ENCODE measurements at places on chromosomes 12 and 14.

- DNase-seq, result no peak
Observed at GRCh38 chr12:99600388-99600787, 47.2 kb upstream of the GARIN6 start.

- no peak for DNase-seq
Observed at GRCh38 chr12:100553936-100554335, 19.5 kb upstream of the GAS2L3 start.

DNA sequence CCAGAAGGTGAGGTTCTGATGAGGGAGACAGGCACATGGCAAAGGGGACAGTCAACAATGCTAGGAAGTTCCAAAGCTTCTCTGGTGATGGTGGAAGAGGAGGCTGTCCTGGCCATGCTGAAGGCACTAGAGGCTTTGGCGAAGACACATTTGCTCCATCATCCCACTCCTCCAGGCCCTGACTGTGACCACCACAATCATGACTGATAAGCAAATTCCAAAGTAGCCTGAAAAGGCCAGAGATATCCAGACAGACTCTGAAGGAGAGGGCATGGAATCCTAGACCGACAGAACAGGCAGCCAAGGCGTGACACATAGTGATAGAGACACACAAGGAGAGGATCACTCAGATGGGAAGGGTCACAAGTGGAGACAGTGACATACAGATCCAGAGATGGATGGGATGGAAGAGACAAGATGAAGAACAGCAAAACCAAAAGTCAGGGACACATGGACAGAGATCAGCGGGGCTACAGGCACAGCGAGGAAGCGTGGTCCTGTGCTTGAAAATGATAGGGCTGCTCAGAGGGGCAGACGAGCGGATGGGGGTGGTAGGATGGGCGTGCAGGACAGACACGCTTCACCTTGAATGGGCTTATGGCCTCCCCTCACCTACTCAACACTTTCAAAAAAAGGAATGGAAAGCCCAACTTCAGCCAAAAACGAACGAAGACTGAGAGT is 1.3 kb downstream of the ZFHX2 start:
- DNase-seq, result no peak

DNA sequence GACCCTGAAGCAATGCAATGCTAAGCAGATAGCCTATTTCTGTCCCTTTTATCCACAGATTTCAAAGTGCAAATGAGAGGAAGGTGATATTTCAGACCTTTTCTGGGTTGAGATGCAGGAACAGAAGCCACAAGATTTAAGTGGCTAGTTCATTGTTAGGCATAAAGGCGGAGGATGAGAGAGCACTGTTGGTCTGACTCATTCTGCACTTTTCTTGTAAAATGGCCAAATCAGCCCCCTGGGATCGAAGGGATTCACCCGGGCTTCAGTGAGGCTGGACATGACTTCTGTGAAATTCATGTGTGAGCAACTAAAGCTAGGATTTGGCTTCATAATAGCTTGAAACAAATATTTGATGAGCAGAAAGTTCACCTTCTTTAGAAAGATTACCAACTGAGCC is 101.9 kb upstream of the OVCH1 start:
- peak; percentile 88 for DNase-seq

- DNase-seq, result no peak
Observed at GRCh38 chr12:108112832-108113556, 16.1 kb upstream of the WSCD2 start.

- DNase-seq, result no peak
Observed at GRCh38 chr12:133227281-133227852, 8.3 kb downstream of the ANHX start.

GRCh38 chr14:35292770-35293561 is 784 bp downstream of the PSMA6 start:
- DNase-seq, result no peak

DNA sequence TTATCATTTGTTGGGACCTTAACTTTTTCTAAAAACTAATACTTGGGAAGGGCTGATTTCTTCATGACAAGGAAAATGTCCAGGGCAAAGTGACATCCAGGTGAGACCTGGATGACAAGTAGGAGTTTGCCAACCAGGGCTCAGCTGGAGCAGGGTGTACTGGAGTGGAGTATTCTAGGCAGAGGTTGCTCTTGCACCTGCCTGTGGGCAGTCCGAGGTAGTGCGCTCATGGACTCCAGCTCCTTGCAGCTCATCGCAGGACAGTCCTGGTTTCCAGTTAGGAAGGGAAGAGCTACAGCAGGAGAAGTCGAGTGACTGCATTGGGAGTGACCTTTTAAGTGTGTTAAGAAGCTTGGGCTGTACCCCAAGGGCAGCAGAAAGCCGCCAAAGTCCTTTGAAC is 175.9 kb downstream of the PELI2 start:
- no peak for DNase-seq

DNA sequence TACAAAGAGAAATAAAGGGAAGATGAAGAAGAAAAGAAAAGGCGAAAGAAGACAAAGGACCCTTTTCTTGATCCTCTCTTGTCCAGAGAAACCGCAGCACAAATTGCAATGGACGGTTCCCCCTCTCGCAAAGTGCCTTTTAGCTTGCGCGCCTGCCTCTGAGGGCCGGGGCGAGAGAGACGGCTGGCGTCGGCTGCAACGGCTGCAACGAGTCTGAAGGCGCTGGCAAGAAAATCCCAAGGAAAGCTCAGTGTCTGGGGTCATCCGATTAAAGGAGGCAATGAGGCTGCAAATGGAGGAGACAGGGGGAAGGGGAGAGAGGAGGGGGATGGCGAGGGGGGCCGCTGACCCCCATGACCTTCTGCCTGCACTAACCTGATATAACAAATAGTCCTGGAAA is 671.5 kb downstream of the MED13L start:
- no peak for DNase-seq

DNA sequence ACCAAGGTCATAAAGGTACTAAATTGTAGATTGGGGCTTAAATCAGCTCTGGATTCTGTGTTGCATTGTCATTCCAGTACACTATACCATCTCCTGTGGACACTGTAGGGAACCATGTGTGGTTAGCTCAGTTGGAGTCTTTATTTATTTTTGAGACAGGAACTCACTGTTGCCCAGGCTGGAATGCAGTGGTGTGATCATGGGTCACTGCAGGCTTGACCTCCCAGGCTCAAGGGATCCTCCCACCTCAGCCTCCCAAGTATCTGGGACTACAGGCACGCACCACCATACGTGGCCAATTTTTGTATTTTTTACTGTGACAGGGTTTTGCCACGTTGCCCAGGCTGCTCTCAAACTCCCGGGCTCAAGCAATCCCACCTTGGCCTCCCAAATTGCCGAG is 6.7 kb downstream of the PAPOLA start:
- no peak for DNase-seq

DNA sequence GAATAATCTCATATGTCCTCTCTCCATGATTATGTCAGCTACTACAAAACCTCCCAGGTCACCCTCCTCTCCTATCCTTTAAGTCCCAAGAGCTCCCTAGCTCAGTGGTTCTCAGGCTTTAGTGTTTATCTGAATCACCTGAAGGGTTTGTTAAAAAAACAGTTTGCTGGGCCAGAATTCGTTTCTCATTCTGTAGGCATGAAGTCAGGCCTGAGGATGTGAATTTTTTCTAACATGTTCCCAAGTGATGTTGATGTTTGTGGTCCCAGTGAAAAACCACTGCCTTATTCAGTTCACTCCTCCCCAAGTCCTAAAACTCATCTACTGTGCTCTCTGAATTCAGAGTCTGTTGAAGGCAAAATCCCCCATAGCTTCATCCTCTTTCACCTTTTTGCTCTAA is 241.4 kb downstream of the ETNK1 start:
- DNase-seq, result no peak

DNA sequence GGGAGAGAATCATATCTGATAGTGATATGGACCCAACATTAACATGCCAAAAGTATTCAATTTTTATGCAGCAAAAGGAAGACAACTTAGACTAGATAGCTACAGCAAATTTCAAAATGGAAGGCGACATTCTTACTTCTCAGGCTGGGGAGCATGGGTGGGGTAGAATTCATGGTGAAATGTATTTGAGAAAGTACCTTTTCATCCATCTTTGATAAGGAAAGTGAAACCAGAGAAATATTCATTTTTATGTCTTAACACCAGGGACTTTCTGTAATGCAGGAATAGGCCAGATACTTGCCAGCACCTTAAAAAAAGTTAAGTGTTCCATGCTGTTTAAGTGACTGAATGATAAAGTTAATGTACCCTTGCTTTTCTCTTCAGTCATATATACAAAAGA is 13.4 kb downstream of the BTG1 start:
- DNase-seq, result no peak

GRCh38 chr12:69834147-69834546 is 9.1 kb downstream of the MYRFL start:
- DNase-seq, result no peak

- no peak for DNase-seq
Observed at GRCh38 chr12:57469296-57470164, 9.9 kb downstream of the GLI1 start.

DNA sequence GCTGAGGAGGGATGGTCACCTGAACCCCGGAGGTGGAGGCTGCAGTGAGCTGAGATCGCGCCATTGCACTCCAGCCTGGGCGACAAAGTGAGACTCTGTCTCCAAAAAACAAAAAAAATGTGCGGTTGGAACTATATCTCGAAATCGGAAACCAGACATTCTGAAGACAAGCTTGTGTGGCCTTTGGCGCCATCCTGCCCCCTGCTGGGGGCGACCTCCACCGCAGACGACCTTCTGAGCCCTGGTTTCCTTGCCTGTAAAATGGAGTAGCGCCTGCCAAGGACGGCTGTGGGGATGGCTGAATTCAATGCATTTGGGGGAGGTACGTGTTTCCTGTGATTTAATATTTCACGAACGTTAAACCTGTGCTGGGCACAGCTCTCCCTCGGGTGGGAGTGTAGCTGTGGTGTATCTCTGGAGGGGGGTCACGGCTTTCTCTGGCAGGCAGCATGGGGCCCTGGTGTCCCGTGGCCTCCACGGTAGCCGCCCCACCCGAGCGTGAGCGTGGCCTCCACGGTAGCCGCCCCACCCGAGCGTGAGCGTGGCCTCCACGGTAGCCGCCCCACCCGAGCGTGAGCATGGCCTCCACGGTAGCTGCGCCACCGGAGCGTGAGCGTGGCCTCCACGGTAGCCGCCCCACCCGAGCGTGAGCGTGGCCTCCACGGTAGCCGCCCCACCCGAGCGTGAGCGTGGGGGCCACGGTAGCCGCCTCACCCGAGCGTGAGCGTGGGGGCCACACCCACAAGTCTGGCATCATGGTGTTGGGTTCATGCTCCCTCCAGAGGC is 55.3 kb downstream of the LRCOL1 start:
- DNase-seq, result no peak

- peak; percentile 65 for DNase-seq
Observed at GRCh38 chr14:101791919-101792572, 30.5 kb downstream of the PPP2R5C start.

GRCh38 chr12:91773749-91774429 is 371.8 kb downstream of the BTG1 start:
- DNase-seq, result no peak

DNA sequence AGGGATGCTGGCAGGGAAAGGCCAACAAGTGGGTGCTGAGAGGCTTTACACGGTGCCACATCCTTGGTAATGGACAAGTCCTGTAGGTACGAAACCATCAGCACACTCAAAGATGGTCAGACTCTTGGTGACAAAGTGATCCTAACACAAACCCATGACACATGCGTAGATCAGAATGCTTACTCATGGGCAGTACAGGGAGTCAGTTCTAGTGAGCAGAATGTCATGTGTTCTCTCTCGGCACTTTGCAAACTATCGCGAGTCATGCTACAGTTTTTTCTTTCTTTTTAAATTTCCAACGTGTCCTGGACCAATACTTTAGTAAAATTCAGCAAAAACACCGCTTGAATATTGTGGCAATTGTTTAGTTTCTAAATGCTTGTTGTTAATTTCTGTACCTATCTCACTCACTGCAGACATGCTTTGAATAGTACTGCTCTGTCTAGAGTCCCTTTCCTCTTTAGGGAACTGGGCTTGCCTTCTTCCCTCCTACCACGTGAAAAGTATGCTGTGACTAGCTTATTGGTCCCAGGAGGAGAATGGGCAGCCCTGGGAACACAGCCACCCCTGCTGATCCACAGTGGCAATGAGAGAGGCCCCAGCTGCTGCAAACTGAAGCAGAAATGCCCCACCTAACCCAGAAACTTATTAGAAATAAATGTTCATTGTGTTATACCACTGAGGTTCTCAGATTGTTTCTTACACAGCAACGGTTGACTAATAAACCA is 62.4 kb downstream of the UBR7 start:
- DNase-seq, result peak; percentile 72

DNA sequence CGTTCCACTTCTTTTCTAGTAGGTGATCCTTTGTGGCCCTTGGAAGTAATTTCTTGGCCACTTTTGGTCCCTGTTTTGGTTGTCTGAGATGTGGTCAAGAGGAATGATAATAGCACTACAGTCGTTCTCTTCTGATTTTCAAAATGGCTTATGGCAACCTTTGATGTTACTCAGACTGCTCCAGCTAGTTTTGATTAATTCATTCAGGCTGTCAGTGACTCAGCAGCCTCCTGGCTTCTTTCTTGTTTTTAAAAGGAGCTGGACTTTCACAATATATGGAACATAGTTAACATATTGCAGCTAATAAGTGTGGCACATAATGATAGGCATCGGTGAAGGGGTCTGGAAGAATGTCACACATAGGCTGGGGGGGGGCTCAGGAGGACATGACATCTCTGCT is 47.3 kb downstream of the WDR20 start:
- peak; percentile 79 for DNase-seq

DNA sequence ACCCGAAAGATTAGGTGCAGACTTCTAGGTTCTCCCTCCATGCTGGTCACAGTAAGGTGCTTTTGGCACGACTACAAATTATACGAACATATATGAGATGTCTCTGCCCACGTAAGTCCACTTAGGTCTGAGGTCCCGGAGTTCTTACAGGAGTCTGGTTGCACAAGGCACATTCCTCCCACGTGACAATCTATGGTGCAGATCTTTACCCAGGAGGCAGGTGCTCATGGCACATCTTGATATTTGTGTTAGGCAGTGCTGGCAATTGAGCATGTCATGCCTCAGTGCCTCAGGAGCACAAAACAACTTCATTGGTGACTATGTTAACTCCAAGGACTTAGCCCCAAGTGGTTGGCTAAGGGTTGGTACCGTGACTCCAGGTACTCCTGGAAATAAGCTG is 92.0 kb upstream of the AMN1 start:
- DNase-seq, result no peak

DNA sequence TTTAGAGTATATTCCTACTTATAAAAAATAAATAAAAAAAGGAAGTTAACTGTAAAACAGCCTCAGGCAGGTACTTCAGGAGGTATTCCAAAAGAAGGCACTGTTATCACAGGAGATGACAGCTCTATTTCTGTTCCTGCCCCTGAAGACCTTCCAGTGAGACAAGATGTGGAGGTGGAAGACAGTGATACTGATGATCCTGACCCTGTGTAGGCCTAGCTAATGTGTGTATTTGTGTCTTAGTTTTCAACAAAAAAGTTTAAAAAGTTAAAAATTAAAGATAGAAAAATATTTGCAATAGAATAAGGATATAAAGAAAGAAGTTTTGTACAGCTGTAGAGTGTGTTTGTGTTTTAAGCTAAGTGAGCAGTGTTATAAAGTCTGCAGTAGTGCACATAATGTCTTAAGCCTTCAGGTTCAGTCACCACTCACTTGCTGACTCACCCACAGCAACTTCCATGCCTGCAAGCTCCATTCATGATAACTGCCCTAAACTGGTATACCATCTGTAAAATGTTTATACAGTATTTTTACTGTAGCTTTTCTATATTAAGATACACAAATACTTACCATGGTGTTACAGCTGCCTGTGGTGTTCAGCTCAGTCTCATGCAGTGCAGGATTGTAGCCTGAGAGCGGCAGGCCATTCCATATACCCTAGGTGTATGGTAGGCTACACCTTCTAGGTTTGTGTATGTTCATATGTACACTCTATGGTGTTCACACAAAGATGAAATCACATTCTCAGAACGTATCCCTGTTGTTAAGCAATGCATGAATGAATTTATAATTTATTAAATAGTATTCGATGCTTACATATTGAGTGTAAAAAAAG is 121.1 kb downstream of the ANO6 start:
- DNase-seq, result peak; percentile 57

Measured in stromal cell of bone marrow (primary cell).